ENCODE measurements at places on chromosomes 2 and 18.
A peak's percentile ranks its signal among the peaks of the same experiment; 100 is the strongest.

DNA sequence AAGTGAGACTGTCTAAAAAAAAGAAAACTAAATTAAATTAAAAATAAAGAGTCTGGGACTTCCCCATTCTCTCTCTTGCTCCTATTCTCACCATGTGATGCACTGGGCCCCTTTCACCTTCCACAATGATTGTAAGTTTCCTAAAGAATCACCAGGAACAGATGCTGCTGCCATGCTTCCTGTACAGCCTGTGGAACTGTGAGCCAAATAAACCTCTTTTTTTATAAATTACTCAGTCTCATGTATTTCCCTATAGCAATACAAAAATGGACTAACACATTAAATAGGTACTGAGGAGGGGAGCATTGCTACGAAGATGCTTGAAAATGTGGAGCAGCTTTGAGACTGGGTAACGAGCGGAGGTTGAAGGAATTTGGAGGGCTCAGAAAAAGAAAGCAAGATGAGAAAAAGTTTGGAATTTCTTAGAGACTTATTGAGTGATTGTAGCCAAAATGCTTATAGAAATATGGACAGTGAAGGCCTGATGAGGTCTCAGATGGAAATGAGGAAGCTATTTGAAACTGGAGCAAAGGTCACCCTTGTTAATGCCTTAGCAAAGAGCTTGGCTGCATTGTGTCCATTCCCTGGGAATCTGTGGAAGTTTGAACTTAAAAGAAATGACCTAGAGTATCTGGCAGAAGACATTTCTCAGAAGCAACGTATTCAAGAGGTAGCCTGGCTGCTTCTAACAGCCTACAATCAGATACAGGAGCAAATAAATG is 128.7 kb downstream of the EIPR1 start:
- DNase-seq = no peak

GRCh38 chr2:171919453-171919852 is 2.8 kb upstream of the HAT1 start:
- no peak for DNase-seq

- DNase-seq = no peak
Observed at GRCh38 chr2:79487399-79487798, 25.5 kb upstream of the CTNNA2 start.

GRCh38 chr2:150812066-150812465 is 324.6 kb upstream of the RND3 start:
- DNase-seq = no peak

- no peak for DNase-seq
Observed at GRCh38 chr2:28835781-28836180, 25.1 kb downstream of the SPDYA start.

- no peak for DNase-seq
Observed at GRCh38 chr18:21575656-21576055, 24.8 kb downstream of the ESCO1 start.

DNA sequence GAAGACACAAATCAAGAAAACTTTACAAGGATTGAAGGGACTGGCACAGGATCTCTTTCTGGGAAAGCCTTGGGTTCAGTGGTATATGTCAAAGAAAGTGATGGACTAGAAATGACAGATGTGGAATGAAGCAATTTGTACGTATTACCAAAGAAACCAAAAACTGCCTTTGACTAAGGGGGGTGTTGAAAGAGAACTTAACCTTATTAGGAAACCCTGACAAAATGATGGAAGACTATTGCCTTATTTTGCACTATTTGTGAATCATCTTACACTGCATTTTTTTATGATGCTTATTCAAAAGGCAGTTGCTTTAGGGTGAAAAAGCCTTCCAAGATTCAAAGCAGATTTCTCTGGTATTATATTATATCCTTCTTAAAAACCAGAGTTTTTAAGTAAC is 4.0 kb downstream of the TSGA10 start:
- DNase-seq = no peak

- no peak for DNase-seq
Observed at GRCh38 chr18:57768537-57769326, 34.4 kb downstream of the ATP8B1 start.

- no peak for DNase-seq
Observed at GRCh38 chr2:219398721-219399363, 11.1 kb upstream of the DNPEP start.

GRCh38 chr2:191539068-191539467 is 138.9 kb upstream of the NABP1 start:
- no peak for DNase-seq

DNA sequence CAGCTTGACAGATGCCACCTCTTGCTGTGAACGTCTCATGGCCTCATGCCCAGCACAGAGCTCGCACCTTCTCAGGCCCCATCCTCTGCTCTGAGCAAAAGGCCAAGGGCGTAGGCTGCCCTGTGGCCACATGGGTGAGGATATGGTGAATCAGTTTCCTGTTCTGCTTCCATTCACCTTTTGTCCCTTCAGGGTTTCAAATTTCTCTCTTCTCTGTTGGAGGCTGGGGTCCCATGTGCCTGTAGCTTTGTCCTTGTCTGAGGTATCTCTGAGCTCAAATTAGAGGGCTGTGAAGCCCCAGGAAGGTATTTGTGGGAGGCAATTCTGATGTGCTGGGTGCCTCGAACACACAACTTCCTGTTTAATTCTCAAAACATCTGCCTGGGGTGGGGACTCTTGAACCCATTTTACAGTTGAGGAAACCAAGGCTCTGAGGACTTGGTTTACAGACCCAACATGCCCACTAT is 29.0 kb downstream of the ZAP70 start:
- DNase-seq = peak; percentile 66

- no peak for DNase-seq
Observed at GRCh38 chr2:10073706-10074105, 6.5 kb downstream of the CYS1 start.

DNA sequence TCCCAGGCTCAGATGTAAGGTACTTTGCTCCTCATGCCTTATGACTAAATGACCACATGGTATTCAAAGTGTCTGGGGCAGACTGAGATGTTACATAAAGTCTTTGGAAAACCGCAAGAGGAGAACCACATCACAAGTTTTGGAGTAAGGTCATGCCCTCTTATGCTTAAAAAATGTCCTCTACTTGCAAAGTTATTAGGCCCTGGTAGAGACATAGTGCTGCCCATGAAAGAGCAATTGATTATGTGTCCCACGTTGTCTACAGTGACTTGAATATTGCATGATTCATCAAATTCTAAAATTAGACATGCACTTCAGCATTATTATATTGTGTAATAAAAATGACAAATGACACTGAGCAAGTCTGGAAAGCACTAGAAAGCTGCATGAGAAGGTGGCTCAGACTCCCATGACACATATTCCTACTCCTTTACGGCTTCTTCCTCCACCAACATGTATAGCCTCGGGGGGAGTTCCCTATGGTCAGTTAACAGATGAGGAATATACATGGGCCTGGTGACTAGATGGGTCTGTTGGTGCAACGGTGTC is 602.6 kb upstream of the VRK2 start:
- DNase-seq = no peak

DNA sequence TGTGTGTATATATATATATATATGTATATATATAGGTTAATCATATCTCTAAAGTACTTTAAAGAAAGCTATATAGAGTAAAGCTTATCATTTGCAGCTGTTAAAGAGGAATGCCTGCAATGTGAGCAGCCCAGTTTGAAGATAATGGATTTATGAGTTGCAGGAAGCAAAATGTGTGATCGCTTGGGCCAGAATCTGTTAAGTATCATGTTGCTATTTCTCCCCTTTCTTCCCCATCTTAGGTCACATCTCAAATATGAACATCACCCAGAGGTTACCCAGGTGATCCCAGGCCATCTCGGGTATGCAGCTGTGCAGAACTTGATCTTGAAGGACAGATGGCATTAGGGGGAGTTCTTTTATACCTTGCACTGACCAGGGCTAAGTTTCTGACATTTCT is 316.5 kb downstream of the MTX2 start:
- no peak for DNase-seq

DNA sequence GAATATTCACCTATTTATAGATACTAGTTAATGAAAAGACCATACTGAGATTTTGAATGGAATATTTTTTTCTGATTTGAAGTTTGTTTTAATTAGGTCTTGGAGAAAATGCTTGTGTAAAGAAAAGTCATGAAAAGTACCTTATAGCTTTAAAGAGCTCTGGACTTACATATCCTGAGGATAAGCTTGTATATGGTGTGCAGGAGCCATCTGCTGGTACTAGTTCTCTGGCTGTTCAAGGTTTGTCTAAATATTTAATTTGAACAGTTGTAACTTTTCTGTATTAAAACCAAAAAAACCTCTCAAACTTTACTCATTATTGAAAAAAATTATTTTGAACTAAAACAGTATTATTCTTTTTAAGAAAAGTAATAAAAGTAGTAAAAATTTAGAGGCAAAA is 50.1 kb downstream of the UBR3 start:
- DNase-seq = no peak

DNA sequence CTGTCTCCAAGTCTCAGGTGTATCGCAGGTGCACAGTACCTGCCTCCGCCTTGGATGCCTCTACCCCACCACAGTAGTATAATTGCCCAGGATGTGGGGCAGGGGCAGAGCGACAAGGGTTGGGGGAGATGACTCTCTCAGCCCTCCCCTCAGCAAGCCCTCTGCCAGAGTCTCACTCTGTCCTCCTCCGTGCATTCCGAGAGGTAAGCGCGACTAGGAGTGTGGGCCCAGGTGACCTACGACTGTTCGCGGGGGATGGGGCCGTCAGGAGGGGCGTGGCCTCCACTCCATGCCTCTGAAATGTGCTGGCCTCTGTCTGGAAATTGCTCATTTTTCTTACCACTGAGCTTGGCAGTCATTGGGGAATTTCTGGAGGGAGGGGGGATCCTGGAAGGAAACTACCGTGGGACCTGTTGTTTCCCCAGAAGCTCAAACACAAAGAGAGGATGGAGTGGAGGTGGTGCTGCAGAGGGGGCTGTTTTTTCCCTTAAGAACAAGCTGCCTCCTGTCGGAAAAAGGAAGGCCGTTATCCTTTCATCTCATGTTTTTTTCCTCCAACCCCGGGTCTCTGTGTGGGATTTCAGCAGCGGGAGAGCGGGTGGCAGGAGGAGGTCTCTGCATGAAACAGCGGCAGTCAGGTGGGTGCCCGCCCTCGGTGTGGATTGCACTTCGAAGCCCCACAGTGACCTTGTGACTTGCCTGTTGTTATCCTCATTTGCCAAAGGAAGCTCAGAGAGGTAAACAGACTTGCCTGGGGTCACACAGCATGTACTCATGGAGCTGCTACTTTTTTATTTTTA is 13.0 kb upstream of the RALB start:
- DNase-seq = no peak

GRCh38 chr2:63755965-63756364 is 85.7 kb upstream of the UGP2 start:
- no peak for DNase-seq

DNA sequence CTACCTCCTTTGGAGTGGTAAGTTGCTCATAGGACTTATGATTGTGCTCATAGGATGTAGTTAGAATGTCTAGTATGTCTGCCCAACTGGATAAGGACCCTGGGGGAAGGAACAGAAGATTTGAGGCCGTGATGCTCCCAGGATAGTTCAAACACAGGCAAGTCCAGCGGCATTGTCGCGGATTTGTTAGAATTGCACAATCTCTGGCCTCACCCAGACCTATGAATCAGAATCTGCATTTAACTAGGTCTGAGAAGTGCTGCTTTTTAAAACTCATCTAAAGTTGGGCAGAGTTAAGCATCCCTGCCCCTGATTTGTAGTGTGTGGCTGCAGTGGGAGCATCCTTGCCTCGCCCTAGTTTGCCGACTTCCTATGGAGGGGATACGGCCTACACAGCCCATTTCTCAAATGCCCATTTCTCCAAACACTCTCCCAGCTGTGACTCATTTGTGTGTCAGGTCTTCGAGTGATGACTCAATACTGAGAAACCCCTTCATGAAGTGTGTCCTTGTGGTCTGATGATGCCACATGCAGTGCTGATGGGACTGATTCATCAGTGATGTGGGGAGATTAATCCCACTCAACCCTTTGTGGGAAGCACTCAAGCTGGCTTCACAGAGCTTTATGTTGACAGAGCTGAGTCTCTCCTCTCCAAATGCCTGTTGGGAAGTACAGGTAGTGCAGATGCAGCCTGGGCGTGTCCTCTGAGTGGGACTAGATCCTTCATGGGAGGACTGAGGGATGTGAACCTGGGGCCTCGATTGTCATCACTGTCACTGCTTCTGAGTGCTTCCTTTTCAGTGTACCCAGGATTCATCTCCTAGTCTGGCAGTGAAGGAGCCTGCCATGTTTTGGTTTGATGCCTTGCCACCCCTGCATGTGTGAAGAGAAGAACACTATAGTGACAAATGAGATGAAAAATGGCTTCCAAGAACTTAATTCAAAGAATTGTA is 18.7 kb downstream of the SMIM21 start:
- peak; percentile 58 for DNase-seq

DNA sequence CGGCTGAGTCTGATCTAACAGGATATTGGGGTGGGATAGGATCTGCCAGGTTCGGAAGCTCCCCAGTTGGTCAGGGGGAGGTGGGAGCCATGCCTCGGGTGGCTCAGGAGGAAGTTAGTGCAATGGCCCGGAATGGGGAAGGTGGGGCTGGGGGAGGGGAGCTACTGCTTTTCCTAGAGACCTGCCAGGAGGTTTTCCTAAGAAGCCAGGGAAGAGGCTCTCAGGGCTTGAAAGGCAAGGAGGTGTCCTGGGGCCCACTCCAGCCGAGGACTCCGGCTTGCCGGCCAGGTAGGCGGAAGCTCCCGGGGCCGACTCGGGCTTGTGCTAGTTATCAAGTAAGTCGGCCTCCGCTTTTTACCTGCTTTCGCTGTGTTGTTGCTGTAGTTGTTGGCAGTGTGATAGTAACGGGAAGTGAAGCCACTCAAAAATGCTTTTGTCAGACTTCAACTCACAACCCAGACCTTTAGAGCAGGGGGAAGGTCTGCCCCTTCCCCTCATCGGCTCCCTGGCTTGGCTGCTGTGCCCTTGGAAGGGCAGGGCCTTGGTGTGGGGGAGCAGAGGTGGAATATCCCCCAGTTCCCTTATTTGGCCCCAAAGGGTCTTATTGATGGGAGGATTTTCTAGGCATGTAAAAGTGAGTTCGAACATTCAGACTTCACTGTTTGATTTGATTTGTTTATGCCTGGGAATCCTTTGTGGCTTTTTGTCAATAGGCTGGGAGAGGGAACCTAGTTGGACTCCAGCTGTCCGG is 5.4 kb downstream of the GDF7 start:
- no peak for DNase-seq

DNA sequence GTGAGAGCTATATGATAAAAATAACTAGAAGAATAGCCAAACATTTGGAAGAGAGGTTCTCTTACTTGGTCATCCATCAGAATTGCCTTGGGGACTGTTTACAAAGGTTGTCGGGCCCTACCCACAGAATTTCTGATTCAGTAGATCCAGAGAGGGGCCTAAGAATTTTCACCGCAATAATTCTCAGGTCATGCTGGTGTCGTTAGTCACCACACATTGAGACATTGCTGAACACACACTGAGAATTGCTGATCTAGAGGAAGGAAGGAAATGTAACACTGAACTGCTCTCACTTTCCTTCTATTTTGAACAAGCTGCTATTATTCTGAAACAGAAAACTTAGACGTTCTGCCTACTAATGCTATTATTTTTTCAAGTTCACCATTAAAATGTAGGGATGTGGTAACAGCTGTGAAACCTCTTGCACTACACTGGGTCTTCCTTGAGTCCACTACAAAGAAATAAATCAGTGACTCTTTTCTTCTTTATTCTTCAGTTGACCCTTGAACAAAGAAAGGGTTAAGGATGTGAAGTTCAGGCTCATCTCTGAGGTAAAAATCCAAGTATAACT is 491.3 kb downstream of the DPP10 start:
- DNase-seq = no peak

All from activated CD8-positive, alpha-beta memory T cell treated with anti-CD3 and anti-CD28 coated beads, Interleukin-2, amount 50 U/mL, for 48 hours (primary cell).